CD4-positive, alpha-beta memory T cell (primary cell): ENCODE measurements at places on chromosomes 16 and 17.

DNA sequence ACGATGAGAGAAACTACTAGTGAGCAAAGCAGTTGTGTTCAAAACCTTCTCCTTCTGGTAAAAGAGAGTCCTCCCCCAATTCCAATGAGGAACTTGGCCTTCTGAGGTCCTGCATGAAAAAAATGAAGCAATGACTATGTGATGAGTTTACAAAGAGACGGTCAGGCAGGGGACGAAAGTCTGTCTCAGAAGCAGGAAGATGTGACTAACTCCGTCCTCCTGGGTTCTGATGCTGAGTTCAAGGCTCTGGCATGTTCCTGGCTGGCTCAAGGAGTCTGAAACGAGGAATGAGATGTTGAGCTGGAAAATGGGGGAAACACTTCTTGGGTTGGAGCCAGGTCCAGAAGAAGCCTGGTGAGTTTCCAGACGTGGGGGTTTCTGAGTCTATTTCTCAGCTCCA is 129.6 kb downstream of the CPPED1 start:
- DNase-seq, result no peak

- DNase-seq, result no peak
These were observed 70.5 kb upstream of the CDH5 start for GRCh38 chr16:66295761-66296546.

GRCh38 chr17:17041571-17042383 is 480 bp upstream of the MPRIP start:
- DNase-seq, result peak; percentile 94

GRCh38 chr17:57920916-57921703 is 34.1 kb downstream of the CUEDC1 start:
- DNase-seq, result no peak

- DNase-seq, result no peak
These were observed 15.9 kb downstream of the AOC3 start for GRCh38 chr17:42866631-42867575.
